Spleen (tissue), 13 donors: ENCODE measurements at places on chromosomes 7 and 10. TPM values are rescaled to one million over a fixed set of nuclear protein-coding genes. Genes with fewer than 3 reads are reported as not detected.

- peaks cover 27% of the 10 kb centered on the region for H3K4me1 ChIP-seq
- H3K36me3 ChIP-seq: no peaks in the 10 kb centered on the region
- no peak for DNase-seq
- H3K27me3 ChIP-seq: no peaks in the 10 kb centered on the region
- H3K27ac ChIP-seq: no peak overlapping the region
- no peak overlapping the region for H3K4me3 ChIP-seq
Observed at GRCh38 chr10:62687230-62687748, 117.2 kb upstream of the ADO start.

DNA sequence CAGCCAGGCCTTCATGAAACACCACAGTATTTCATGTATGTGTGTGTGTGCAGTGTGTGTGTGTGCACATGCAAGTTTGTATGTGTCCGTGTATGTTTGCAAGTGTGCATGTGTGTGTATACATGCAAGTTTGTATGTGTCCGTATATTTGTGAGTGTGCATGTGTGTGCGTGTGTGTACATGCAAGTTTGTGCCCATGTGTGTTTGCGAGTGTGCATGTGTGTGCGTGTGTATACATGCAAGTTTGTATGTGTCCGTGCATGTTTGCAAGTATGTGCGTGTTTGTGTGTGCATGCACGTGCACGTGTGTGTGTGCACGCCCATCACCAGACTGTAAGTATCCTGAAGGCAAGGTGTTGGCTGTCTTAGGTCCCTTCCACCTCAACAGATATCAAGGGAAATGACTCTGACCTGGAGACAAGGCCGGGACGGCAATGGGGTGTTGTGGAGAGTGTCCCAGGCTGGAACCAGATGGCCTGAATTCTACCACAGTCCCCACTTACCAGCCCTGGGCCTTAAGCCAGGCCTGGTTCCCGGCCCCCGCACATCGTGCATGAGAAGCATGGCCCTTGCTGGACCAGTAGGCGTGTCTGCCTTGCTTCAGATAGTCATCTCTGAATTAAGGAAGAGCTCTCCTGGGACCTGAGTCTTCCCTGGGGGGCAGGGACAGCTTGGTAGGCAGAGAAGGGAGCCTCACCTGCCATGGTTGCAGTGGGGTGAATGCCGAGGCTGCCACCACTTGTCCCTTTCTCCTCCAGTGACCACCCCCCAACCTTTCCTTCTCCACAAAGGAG, 140.0 kb downstream of the GRK5 start:
- H3K4me1 ChIP-seq: peaks cover 64% of the 10 kb centered on the region
- peaks cover 10% of the 10 kb centered on the region for H3K36me3 ChIP-seq
- peak; percentile 64 for DNase-seq
- peak overlapping the region; percentile 57 for H3K27ac ChIP-seq
- H3K4me3 ChIP-seq: no peak overlapping the region

DNA sequence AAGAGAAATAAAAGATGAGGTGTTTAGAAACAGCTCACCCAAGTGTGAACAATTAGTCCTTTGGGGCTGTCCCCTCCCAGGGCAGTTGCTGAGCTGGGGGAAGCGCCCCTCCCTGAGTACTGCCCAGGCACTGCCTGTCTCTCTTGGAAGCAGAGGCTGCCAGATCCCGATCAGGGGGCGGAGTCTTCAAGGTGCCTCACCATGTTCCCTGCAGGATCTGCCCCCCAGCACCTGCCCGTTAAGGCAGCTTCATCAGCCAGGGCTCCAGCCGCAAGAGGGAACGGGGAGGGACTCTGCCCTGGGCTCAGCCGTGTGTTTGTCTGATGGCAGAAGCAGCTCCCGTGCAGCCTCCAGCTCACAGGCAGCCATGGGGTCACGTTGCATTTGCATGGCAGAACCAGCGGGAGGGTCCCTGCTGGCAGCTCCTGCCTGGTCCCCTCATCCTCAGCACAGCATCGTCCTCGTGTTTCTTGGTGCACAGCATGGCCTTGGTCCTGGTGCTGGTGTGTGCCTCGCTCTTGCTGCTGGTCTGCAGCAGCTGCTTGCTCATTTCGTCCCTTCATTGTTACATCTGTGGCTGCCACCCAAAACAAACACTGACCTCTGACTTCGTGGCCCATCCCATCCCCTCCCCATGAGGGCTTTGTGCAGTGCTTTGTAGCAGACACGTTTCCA, 10.7 kb upstream of the DPYSL4 start:
- peak; percentile 59 for DNase-seq
- no peaks in the 10 kb centered on the region for H3K27me3 ChIP-seq
- peaks cover 3% of the 10 kb centered on the region for H3K4me1 ChIP-seq
- H3K27ac ChIP-seq: no peak overlapping the region

DNA sequence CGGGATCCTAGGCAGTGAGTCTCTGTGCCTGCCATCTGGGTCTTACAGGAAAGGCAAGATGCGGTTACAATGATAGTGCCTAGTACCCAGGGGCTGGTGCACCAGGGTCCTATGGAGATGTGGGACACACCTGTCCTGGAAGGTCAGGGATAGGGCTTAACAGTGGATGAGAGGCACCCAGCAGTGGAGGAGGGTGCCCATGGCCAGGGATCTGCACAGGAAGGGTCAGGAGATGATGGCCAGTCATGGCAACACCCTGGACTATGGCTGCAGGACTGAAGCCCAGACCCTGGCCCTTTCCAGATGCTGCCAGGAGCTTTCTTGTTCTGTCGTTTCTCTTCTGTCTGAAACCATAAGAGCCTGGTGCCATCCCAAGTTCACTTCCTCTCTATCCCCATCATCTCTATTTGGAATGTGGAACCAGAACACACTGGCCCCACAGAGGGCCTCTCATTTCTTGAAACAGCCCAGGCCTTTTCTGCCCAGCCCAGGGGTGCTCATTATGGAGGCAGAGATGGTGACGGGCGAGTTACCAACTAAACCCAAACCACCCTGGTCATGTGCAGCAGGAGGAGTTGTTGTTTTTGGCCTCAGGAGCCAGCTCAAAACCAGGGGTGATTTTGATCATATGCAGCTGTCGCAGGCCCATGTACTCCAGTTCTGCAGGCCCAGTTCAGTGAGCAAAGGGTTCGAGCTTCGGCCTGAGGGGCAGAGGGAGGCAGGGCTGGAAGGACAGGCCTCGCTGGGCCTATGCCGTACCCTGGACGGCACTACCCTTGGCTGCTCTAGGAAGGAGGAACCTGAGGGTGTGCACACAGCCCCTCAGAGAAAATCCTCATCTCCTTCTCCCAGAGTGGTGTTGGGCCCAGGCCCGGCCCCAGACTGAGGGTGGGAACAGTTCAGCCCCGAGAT, 52.6 kb upstream of the GDF10 start:
- H3K4me1 ChIP-seq: no peaks in the 10 kb centered on the region
- H3K27me3 ChIP-seq: no peaks in the 10 kb centered on the region
- peak; percentile 57 for DNase-seq
- H3K4me3 ChIP-seq: no peak overlapping the region

DNA sequence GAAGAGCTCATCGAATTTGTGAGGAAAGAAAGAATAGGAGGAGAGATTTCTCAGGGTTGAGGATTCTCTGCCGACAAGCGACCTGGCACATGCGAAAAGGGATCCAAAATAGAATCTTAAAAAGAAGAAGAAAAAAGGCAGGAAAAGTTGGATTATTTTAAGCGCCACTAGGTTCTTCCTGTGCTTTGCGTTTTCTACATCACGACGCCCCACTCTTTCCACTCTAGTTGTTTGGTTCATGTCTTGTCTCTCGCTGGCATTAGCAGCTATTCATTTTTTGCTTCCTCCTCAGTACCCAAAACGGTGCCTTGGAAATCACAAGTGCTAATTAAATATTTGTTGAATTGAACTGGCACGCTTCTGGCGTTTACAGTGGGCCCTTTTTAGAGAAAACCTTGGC, 674 bp upstream of the FRA10AC1 start:
- H3K4me1 ChIP-seq: peaks cover 14% of the 10 kb centered on the region
- H3K4me3 ChIP-seq: peak overlapping the region; percentile 62
- DNase-seq: no peak
- H3K36me3 ChIP-seq: peaks cover 10% of the 10 kb centered on the region
- peak overlapping the region; percentile 85 for H3K27ac ChIP-seq

DNA sequence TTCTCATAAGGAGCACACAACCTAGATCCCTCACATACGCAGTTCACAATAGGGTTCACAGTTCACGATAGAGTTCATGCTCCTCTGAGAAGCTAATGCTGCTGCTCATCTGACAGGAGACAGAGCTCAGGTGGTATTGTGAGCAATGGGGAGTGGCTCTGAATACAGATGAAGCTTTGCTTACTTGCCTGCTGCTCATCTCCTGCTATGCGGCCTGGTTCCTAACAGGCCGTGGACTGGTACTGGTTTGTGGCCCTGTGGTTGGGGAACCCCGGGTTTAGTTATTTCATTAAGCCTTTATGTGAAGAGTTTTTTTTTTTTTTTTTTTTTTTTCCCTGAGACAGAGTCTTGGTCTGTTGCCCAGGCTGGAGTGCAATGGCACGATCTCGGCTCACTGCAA, 19.4 kb downstream of the SLK start:
- H3K36me3 ChIP-seq: peaks cover 3% of the 10 kb centered on the region
- peaks cover 72% of the 10 kb centered on the region for H3K4me1 ChIP-seq
- no peaks in the 10 kb centered on the region for H3K27me3 ChIP-seq
- DNase-seq: no peak
- H3K4me3 ChIP-seq: no peak overlapping the region
- H3K27ac ChIP-seq: peak overlapping the region; percentile 1

DNA sequence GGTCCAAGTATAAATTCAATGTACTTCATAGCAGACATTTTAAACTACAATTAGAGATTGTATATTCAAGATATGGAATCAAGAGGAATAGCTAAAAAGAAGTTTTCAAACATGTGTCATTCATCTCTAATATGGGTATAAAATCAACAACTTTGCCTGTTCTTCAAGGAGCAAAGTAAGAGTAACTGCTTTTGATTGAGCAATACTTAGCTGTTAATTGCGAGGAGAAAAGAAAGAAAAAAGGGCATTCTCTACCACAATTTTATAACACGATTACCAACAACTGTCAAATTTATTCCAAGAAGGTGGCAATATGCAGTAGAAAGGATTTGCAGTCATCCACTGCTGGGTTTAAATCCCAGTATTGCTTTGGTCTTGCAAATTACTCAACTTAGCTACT, 146.3 kb upstream of the PTN start:
- no peaks in the 10 kb centered on the region for H3K27me3 ChIP-seq
- no peak overlapping the region for H3K4me3 ChIP-seq
- H3K4me1 ChIP-seq: no peaks in the 10 kb centered on the region
- no peaks in the 10 kb centered on the region for H3K36me3 ChIP-seq

GRCh38 chr10:74836877-74837276, 10.5 kb downstream of the KAT6B start:
- H3K4me1 ChIP-seq: peaks cover 55% of the 10 kb centered on the region
- H3K4me3 ChIP-seq: no peak overlapping the region
- H3K36me3 ChIP-seq: no peaks in the 10 kb centered on the region
- H3K27me3 ChIP-seq: no peaks in the 10 kb centered on the region
- H3K27ac ChIP-seq: no peak overlapping the region
- no peak for DNase-seq

DNA sequence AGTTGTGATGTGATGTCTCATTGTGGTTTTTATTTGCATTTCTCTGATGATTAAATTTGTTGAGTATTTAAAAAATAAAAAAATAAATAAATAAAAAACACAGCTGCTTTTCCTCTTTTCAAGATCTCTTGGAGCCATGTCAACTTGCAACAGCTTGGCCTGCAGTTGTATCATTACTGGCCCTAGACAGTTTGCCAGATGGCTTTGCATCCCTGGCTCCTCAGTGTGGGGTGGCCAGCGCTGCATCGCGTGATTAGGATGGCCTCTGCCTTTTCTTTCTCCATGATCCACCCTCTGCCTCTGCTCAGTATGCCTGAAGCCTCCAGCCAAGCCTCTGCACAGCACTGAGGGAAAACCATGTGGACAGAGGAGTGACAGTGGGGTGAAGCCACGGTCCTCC, 96.8 kb downstream of the PPP1R3C start:
- no peaks in the 10 kb centered on the region for H3K27me3 ChIP-seq
- no peaks in the 10 kb centered on the region for H3K36me3 ChIP-seq
- DNase-seq: no peak
- peak overlapping the region; percentile 22 for H3K27ac ChIP-seq
- no peak overlapping the region for H3K4me3 ChIP-seq
- H3K4me1 ChIP-seq: no peaks in the 10 kb centered on the region

GRCh38 chr10:91796331-91797047, 1.7 kb upstream of the TNKS2 start:
- peaks cover 49% of the 10 kb centered on the region for H3K4me1 ChIP-seq
- peak overlapping the region; percentile 33 for H3K4me3 ChIP-seq
- no peaks in the 10 kb centered on the region for H3K36me3 ChIP-seq
- peak overlapping the region; percentile 85 for H3K27ac ChIP-seq
- peak; percentile 89 for DNase-seq

DNA sequence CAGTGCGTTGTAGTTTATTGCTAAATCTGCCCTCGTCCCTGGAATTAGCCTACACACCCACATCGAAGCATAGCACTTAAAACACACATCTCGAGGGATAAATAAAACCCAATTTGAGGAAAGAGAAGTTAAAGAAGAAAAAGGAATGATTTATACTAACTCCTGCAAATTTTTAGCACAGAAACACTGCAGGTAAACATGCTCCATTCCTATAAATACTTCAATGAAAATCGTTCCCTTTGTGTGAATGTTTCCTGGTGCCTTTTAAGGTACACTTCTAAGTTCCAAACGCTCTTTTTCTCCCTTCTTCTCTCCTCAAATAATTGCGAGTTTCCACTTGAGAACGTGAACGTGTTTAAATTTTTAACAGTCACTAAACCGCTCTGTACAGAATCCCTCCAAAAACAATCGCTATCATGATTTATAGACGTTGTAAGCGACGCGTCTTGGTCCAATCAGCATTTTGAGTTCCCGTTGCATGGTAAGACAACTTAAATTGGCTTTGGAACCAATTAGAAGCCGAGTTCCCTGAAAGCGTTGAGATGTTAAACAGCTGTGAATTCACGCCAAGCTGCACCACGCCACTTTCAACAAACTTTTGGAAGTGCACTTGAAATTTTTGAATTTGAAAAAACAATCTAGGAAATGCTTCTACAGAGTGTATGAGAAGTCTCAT, 12.5 kb upstream of the EBLN1 start:
- peak overlapping the region; percentile 93 for H3K27ac ChIP-seq
- DNase-seq: no peak
- H3K4me1 ChIP-seq: no peaks in the 10 kb centered on the region
- peak overlapping the region; percentile 62 for H3K4me3 ChIP-seq
- no peaks in the 10 kb centered on the region for H3K27me3 ChIP-seq

GRCh38 chr7:90604383-90604782, 8.3 kb downstream of the CDK14 start:
- no peak overlapping the region for H3K4me3 ChIP-seq
- no peaks in the 10 kb centered on the region for H3K4me1 ChIP-seq
- DNase-seq: no peak
- no peak overlapping the region for H3K27ac ChIP-seq
- no peaks in the 10 kb centered on the region for H3K36me3 ChIP-seq

The DYNC1I1 gene
- 0.85 TPM for total RNA-seq

The PRSS37 gene
- not detected for total RNA-seq

The UCMA gene
- not detected for total RNA-seq

The ANKRD1 gene
- not detected for total RNA-seq

The ATG9B gene
- total RNA-seq: 1.5 TPM

The COL26A1 gene
- not detected for total RNA-seq
